ENCODE measurements at places on chromosomes 3 and 15.

DNA sequence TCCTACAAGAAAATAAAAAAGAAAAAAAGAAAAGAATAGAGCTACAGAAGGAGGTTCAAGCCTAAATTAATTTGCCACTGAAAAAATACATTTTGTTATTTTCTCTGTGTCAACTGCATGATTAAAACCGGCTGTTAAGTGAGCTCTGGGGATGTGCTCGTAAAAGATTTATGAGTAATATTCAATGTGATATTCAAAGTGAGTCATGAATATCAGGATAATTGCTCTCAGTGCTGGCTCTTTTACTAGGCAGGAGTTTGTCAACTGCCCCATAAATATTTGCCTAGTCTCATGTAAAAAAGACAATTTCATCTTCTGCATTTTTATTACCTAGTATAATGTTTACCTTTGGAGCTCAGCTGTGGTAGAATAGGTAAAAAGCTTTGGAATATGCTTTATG, 78.9 kb downstream of the CDIN1 start:
- peak; percentile 23 for DNase-seq

DNA sequence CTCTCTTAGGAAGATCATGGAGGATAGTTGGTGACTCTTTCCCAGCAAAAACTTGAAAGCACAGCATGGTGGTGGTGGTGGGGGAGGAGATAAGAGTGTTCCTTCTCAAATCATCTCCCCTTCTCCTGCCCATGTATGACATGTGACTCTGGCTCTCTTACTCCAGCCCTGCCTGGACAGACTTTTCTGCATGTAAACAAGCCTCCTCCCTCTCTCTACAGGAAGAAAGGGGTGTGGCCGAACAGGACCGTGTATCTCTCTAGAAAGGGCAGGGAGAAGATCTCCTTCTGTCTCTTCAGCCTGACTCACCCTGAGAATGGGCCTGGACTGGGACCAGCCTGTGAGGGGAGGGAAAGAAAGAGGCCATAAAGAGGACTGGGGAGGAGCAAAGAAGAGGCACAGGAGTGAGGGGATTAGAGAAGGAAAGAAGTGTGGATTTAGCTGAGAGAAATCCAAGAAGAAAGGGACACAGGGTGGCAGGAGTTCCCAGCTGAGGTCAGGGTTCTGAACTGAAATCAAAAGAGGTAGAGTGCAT, 1.5 kb downstream of the CELF6 start:
- DNase-seq = no peak

DNA sequence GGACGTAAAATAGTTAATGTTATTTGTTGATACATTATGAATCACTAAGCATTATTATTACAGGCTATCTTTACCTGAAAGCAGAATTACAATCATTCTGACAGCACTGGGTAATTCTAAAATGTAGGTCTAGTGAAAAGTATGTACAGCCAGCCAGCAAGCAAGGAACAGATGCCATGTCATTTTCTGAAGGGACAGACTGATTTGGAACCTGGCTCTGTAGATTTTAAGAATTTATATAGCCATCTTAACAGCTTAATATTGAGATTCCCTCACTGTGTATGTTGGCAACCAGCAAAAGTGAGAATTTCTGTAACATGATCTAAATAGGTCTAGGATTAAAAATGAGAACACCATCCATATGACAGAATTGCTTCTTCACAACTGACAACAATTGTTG, 359.4 kb downstream of the ZIC4 start:
- DNase-seq = no peak

DNA sequence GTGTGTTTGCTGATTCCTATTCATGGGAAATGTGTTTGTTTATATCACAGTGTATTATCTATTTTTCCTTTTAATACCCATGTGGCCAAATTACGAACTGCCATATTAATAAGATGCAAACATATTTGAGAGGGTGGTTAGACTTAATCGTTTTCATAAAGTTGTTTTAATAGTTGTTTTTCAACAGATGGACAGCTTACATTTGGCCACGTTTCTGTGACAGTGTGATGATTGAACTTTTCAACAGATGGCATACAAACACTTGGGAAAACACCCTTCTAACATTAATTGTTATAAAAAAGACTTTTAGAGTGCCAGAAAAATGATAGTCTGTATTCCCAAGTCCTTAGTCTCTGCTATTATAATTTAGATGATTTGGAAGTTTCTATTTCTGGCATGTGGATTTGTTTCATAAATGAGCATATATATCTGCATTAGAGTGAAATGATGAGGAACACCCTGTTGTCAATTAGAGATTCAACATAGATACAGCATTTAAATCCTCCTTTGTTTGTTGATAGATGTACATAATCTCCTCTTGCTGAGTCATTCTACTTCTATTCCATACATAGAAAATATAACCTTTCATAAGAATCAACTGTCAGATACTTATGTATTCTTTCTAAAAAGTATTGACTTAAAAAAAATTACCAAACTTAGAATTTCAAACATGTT, 13.1 kb downstream of the PLAAT1 start:
- DNase-seq = no peak

DNA sequence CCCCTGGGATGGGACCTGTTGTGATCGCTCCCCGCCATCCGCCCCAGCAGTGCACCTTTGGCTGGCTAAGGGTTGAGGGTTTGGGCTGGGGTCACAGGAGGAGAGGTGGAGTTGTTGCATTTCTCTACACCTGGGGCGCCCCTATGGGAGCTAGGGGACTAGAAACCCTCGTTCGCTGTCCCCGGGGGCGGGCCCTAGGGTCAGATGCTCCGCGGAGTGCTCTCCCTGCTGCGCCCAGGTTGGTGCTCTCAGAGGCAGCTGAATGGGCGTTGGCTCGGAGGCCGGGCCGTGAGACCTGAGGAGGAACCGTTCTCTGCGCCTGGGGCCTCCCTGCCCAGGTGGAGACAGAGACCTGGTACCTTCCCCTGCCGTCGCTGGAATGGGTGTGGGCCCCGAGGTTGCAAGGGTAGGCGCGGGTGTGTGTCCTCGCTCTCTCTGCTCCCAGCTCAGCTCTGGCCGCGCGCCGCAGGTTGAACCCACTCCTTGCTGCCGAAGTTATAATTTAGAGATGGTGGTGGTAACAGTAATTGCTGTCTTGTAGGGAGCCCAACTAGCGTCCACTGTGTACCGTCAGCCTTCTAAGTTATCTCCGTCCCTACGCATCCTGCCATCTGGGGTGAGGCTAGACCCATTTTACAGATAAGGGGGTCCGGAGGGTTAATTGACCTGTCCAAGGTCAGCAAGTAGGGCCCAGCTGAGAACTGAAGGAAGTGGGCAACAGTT, 965 bp downstream of the FLNB start:
- no peak for DNase-seq

DNA sequence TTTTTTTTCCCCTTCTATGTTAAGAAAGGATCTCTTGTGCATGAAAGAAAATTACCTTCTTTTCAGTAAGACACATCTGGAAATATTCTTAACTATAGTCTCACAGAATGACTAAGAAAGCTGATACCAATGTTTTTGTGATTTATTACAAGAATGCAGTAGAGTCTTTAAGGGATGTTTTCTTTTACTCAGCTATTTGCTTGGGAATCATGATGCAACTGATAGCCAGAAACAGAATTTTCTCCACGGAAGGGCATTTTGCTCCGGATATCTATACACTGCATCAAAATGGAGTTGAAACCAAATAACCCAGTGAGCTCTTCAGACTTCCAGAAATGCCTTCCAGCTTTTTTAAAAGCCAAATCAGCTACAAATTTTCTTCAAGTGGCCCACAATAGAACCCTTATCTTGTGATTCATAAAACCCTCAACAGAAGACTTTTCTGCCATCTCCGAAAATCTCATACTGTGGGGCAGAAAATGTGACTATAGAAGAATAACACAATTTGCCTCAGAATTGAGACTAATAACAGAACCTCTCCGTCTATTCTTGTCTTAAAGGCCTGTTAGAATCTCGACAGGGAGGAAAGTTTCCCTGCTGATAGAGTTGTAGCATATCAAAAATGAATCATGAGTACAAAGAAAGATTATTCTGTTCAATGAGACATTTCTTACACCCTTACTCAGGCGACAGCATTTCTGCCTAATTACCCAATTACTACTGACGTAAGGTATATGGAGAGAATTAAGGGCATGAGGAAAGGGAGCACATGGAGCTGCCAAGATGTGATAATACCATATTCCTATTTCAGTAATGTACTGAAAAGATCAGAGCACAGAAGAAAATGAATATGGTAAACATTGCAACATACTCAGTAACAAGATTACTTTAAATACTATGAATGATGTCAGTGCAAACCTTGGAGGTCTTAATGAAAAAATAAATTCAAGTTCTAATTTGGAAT, 900.1 kb downstream of the ROBO1 start:
- no peak for DNase-seq

- DNase-seq = no peak
These were observed 103.1 kb downstream of the SPATA16 start for GRCh38 chr3:173037840-173038483.

- no peak for DNase-seq
These were observed 15.3 kb upstream of the HLTF start for GRCh38 chr3:149101641-149102040.

DNA sequence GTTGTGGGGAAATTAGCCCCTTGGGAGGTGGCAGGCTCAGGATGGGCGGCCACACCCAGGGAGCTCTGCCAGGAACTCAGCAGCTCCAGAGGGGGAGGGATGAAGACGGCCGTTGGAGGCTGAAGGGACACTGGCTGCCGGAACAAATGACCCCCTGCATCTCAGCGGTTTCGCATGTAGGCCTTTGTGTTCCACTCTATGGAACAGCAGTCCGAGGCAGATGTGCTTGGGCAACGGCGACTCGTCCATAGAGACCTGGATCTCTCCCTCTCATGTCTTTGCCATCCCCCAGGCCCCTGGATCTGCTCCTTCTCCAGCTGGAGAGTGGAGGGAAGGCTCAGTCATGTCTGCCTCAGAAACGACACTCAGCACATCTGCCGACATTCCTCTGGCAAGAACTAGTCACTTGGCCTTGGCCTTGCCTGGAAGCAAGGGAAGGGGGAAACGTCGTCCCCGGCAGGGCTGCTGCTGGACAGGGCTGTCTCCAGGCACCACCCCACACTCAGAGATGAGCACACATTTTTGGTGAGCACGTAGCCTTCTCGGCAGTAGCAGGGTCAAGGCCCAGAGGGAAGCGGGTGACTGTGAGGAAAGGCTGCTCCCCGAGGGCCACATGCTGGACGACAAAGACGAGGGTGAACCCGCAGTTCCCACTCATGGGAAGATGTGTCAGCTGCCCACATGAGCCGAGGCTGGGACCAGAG, 83.8 kb downstream of the ASB7 start:
- no peak for DNase-seq

DNA sequence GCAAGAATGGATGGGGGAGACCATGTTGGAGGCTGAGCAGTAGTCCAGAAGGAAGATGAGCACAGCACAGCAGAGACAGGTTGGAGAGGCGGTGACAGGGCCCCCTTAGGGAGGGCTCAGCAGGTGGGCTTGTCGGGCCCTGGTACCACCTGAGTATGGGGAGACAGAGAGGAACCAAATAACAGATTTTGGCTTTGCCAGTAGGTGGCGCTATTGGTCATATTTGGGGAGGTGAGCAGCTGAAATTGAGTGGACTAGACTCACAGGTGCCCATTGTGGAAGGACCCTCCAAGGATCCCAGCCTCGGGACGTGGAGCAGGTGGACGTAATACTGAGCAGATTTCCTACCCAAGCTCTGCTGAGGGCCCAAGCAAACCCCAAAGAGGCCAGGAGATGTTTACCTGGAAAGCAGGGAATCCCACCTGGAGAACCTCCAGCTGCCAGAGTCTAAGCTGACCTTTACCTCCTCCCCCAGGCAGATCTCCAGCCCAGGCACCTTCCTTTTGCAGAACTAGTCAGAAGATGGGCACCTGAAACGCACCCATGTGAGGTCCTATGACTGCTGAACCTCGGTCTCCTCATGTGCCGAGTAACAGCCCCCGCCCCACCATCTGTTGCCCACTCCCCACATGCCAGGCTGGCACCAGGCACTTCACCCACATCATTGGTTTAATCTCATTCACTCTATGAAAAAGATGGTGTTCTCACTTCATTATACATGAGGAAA, 24.6 kb upstream of the CORO2B start:
- peak; percentile 57 for DNase-seq

- peak; percentile 12 for DNase-seq
These were observed 28.2 kb downstream of the NEK4 start for GRCh38 chr3:52742418-52743041.

DNA sequence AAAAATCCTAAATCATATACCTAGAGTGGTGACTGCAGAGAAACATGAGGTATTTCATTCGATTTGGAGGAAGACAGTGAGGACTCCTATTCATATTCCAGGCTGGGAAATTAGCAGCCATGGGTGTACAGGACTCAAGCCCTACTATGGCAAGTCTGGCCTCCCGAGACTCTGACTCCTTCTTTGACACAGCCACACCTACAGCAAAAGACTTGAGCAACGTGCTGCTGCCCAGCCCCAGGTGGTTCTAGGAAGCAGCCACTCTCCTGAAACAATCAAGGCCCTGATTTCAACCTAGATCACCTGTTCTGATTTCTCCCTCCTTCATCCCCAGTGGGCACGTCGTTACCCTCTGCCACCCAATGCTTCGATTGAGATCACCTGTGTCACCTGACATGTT, 84.0 kb upstream of the ATP11B start:
- DNase-seq = no peak

- DNase-seq = peak; percentile 10
These were observed 31.7 kb downstream of the SPINK8 start for GRCh38 chr3:48301800-48302166.

GRCh38 chr15:59258317-59258716, 51.7 kb downstream of the LDHAL6B start:
- DNase-seq = no peak

GRCh38 chr3:73716418-73716817, 91.7 kb upstream of the PDZRN3 start:
- no peak for DNase-seq

DNA sequence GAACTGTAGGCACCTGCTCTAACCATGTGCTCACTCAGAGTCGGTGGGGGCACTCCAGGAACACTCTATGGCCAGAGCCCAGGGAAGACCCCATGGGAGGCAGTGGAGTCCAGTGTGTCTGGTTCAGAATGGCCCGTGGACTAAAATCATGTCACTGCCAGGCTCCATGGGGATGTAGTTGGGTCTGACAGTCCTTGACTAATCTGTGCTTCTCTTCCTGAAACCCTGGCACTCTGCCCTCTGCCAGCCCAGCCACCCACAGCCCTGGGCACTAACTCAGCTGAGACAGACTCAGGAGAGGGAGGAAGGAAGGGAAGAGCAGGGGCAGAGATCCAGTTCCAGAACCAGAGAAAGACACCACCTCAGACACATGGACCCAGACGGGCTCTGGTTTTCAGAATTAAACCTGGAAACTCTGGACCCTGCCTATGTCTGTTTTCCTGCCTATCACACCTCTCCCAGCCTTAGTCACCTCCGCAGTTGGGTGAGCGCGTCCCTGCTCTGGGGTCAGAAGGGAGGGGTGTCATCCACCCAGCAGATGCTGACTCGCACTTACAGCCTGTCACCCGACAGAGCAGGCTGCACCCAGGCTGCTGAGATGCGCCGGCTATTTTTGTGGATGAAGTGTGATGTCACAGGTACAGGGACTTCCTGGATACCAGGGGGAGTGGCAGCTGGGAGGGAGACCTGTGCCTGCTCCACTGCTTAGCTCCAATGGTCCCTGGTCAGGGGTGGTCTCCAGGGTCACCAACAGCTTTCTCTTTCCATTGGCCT, 56.8 kb upstream of the INSYN1 start:
- DNase-seq = no peak

GRCh38 chr15:27323801-27324200, 352.8 kb downstream of the GABRG3 start:
- DNase-seq = no peak

GRCh38 chr3:124053871-124054270, 61.9 kb upstream of the ROPN1 start:
- no peak for DNase-seq

All from right renal pelvis (tissue), 4 donors.